ENCODE measurements at places on chromosomes 6 and 20. TPM values are rescaled to one million over a fixed set of nuclear protein-coding genes. Genes with fewer than 3 reads are reported as not detected.

Gene TEAD3
- total RNA-seq = 23.6 TPM

Gene CNKSR3
- total RNA-seq = 6.1 TPM

Gene GRM1
- total RNA-seq = not detected

Gene RAET1L
- not detected for total RNA-seq

Gene PBOV1
- total RNA-seq = not detected

Gene SHLD1
- total RNA-seq = 7.2 TPM

Gene DPPA5
- total RNA-seq = not detected
